ENCODE measurements at places on chromosomes 5 and 9. TPM values are rescaled to one million over a fixed set of nuclear protein-coding genes. Genes with fewer than 3 reads are reported as not detected.

Gene SHC3
- total RNA-seq = 4.8 TPM

DNA sequence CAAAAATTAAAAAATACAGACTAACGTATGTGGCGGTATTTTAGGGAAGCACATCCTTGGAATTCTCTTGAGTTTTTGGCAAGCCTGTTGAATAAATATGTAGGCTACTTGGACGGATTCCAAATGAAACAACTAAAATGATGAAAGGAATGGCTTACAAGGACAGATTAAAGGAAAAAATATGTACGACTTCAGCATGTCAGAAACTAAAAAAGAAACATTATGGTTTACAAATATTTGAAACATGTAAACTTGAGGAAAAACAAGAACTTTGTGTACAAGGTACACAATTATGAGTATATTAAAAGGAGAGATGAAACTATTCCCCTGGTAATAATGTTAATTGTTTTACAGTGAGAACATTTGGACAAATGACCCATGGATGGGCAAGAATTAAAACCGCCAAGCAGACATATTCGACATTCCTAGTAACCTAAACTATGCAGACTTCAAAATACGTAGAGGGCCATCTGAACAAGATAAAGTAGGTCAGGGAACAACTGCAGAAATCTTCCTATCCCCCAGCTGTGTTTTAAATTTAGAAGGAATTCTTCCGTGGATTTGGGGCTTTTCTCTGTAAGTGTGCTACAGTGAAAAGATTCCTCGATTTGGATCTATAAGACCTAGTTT is 12.5 kb downstream of the EDIL3 start:
- no peak for ATAC-seq

Gene TLR4
- total RNA-seq = 31.5 TPM

DNA sequence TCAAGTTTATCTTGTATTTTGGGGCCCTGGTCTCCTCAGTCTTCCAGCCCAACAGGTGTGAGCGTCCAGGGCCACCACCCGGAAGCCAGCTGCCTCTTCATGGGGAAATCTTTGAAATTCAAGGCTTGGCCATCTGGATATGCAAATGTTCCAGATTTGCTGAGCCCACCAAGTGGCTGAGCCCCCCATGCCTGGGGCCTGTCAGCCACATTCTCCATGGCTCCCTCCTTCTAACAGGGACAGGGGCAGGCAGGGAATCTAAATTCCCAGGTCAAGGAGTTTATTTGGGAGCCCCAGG is 14.2 kb upstream of the CXXC5 start:
- no peak for ATAC-seq

DNA sequence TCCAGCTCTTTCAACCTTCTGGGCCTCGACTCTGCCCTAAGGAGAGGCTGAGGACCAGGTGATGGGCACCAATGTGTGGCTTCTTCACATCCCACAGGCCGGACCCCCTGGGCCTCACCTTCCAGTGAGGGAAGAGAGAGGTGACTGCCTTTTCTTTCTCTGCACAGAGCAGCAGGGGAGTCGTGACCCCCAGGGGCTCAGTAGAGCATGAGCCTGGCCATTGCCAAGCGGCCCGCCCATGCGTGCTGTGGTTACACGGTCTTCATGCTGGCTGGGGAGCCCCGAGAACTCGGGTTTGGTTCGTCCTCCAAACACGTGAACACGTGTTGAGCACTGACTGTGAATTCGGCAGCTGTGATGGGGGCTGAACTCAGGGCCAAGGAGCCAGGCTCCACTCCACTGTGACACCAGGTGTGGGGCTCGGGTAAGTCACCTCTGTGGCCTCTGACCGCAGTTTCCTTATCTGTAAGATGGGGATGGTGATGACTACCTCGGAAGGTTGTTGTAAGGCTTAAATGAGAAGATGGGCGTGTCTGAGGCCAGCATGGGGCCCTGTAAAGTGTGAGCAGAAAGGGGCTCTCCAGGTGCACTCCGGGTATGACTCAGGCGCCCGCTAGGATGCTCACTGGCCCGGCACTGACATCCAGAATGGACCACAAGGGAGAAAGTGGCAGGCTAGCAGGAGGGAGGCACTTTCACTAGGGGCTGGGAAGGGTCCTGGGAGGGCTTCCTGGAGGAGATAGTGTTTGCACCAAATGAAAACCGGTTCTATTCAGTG is 13.4 kb upstream of the GRHPR start:
- no peak for ATAC-seq

DNA sequence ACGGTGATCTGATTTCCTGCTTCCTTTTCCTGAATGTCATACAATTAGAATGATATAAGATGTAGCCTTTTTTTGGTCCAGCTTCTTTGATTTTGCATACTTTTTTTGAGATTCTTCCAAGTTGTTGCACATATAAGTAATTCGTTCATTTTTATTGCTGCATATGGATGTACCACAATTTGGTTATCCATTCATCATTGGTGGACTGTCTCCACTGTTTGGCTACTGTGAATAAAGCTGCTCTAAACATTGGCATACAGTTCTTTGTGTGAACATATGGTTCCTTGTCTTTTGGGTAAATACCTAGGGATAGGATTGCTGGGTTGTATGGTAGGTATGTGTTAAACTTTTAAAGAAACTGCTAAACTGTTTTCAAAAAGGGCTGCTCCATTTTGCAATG is 52.6 kb downstream of the OR1J1 start:
- no peak for ATAC-seq

DNA sequence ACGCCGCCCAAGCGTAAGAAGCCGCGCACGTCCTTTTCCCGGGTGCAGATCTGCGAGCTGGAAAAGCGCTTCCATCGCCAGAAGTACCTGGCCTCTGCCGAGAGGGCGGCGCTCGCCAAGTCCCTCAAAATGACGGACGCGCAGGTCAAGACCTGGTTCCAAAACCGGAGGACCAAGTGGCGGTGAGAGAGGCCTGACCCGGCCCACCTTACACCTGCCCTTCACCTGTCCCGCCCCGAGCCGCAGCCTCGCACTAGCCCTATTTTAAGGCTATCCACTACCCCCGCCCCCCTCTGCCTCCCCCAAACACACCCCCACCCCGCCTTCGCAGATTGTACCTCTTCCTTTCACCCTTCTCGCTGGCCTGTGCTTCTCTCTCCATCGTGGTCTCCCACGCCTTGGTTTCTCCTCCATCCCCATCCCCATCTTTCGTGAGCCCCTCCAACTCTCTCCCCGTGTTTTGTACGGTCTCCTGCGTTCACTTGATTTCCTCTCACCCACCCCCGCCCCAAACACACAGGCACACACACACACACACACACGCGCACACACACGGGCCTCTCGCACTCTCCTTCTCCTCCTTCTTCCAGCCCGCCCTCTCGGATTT is 1.3 kb downstream of the TLX3 start:
- ATAC-seq = no peak

- ATAC-seq = no peak
These were observed 61.3 kb downstream of the SECISBP2 start for GRCh38 chr9:89379508-89380115.
